ENCODE measurements at places on chromosomes 5 and 9. TPM values are rescaled to one million over a fixed set of nuclear protein-coding genes. Genes with fewer than 3 reads are reported as not detected.

The HTR4 gene
- total RNA-seq = 0.16 TPM

The CAMK4 gene
- 0.42 TPM for total RNA-seq

The ZNF474 gene
- 0.26 TPM for total RNA-seq

The SPATA9 gene
- 3.5 TPM for total RNA-seq

The FOXI1 gene
- not detected for total RNA-seq

The MTAP gene
- 38.8 TPM for total RNA-seq

The SLCO4C1 gene
- 0.58 TPM for total RNA-seq

The SPOCK1 gene
- total RNA-seq = 59.8 TPM

The RORB gene
- 0.06 TPM for total RNA-seq

The TNFSF15 gene
- total RNA-seq = 0.29 TPM

The ALDH1B1 gene
- total RNA-seq = 26.3 TPM

The TEX48 gene
- not detected for total RNA-seq

The TXNDC8 gene
- total RNA-seq = not detected

Data from mesenteric fat pad (tissue), 1 donor.